ENCODE measurements at places on chromosomes 2 and 18. TPM values are rescaled to one million over a fixed set of nuclear protein-coding genes. Genes with fewer than 3 reads are reported as not detected.

The KATNAL2 gene
- 3.9 TPM for total RNA-seq

The LHCGR gene
- total RNA-seq: not detected

The HMSD gene
- not detected for total RNA-seq

The CRYBA2 gene
- not detected for total RNA-seq

The AKAIN1 gene
- not detected for total RNA-seq

The MARCO gene
- 0.07 TPM for total RNA-seq

The AQP12B gene
- total RNA-seq: not detected

The ASB18 gene
- total RNA-seq: not detected

The PROKR1 gene
- total RNA-seq: under 0.01 TPM

The L3MBTL4 gene
- 8.0 TPM for total RNA-seq

The MDH1B gene
- total RNA-seq: 0.28 TPM

The TMEM150A gene
- total RNA-seq: 5.8 TPM

The CNRIP1 gene
- total RNA-seq: not detected

The WNT6 gene
- not detected for total RNA-seq
